ENCODE measurements at places on chromosomes 1 and 21.

DNA sequence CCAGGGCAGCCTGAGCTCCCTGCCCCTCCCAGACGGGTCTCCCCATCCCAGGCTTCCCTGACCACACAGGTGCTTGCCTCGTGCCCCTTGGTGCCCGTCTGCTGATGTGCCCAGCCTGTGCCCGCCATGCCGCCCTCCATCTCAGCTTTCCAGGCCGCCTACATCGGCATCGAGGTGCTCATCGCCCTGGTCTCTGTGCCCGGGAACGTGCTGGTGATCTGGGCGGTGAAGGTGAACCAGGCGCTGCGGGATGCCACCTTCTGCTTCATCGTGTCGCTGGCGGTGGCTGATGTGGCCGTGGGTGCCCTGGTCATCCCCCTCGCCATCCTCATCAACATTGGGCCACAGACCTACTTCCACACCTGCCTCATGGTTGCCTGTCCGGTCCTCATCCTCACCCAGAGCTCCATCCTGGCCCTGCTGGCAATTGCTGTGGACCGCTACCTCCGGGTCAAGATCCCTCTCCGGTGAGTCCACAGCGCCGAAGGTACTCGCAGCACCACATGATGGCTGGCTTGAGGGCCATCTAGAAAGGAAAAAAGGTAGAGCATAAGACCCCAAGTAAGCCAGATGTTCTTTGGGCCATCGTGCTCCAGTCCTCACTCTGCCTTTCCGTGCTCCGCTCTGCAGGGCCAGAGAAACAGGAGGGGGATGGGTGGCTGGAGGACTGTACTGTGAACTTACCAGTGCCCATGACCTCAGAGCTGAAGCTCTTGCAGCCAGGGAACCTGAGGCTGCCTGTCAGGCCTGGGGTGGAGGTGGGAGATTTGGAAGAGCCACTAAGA, 1.4 kb downstream of the ADORA1 start:
- peak; percentile 88 for DNase-seq

GRCh38 chr1:114997510-114998289, 31.9 kb upstream of the TSHB start:
- DNase-seq = no peak

GRCh38 chr1:206538086-206538770, 30.9 kb downstream of the RASSF5 start:
- no peak for DNase-seq

DNA sequence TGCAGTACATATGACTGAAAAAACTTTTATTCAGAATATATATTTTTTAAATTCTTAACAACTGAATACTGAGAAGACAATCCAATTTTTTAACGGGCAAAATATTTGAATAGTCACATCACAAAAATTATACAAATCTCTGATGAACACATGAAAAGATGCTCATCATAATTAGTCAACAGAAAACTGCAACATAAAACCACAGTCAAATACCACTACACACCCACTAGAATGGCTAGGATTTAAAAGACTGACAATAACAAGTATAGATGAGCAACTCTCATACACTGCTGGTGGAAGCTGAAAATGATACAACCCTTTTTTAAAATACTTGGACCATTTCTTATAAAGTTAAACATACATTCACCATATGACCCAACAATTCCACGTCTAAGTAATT, 87.7 kb upstream of the TNFSF4 start:
- no peak for DNase-seq

DNA sequence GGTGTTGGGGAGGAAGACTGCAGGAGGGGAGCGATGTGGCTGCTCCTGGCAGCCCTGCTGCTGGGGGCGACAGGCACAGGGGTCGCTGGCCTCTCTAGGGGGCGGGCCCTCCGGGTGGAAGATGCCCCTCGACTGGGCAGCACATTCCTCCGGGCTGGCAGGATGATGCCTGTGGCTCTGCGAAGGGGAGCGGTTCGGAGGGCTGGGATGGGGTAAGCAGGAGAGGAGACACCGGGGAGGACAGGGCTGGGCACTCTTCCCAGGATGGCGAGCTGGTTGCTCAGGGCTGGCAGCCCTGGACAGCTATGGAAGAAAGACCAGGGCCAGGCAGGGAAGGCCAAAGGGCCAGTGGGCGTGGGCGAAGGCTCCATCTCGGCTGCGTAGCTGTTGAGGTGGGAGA, 12.8 kb downstream of the HEYL start:
- no peak for DNase-seq

DNA sequence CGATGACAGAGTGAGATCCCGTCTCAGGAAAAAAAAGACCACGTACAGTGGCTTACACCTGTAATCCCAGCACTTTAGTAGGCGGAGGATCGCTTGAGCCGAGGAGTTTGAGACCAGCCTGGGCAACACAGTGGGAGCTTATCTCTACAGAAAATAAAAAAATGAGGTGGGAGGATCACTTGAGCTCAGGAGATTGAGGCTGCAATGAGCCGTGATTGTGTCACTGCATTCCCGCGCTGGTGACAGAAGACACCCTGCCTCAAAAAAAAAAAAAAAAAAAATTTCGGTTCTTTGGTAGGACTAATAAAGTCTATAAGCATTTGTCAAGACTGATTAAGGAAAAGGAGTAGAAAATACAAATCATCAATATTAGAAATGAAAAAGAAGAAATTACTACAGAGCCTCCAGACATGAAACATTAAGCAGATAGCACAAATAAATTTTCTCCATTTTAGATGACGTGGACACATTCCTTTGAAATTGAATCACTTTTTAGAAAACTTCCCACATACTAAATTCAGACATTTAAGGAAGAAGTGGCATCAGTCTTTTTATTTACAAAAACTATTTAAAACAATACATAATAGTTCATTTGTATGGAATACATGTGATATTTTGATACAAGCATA, 30.4 kb downstream of the MORC3 start:
- DNase-seq = no peak

DNA sequence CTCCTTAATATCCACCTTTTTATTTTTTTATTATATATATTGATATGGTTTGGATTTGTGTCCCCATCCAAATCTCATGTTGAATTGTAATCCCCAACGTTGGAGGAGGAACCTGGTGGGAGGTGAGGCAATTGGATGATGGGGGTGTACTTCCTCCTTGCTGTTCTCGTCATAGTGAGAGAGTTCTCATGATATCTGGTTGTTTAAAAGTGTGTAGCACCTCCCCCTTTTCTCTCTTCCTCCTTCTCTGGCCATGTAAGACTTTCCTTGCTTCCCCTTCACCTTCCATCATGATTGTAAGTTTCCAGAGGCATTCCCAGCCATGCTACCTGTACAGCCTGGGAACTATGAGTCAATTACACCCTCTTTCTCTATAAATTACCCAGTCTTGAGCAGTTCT, 22.7 kb upstream of the CCSAP start:
- DNase-seq = no peak

GRCh38 chr1:17212487-17213121, 7.7 kb downstream of the PADI1 start:
- DNase-seq = no peak

DNA sequence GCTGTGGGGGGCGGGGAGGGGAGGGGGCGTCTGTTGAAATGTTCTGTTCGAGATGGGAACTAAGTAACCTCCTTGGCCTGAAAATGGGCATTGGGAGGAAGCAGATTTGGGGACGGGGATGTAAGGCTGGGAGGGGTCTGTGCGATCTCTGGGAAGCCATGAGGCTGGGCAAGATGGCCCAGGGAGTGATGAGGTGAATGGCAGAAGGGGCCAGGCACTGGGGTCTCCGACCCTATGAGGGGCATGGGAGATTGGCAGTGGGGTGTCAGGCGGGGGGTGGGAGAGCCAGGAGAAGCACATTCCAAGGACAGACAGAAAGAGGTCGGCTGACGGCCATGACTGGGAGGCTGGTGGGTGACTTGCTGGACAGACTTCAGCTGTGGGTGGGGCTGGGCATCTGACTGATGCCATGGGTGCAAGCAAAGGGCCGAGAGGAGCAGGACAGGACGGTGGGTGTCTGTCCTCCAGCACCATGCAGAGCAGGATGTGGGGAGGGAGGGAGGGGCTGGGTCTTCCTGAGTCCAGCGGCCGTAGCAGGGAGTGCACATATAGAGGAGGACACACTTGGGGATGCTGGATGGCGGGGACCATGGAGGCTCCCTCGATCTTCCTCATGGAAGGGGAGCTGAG, 30.0 kb upstream of the COL18A1 start:
- DNase-seq = peak; percentile 75

- no peak for DNase-seq
These were observed 52.9 kb downstream of the KCNC4 start for GRCh38 chr1:110262846-110263631.

DNA sequence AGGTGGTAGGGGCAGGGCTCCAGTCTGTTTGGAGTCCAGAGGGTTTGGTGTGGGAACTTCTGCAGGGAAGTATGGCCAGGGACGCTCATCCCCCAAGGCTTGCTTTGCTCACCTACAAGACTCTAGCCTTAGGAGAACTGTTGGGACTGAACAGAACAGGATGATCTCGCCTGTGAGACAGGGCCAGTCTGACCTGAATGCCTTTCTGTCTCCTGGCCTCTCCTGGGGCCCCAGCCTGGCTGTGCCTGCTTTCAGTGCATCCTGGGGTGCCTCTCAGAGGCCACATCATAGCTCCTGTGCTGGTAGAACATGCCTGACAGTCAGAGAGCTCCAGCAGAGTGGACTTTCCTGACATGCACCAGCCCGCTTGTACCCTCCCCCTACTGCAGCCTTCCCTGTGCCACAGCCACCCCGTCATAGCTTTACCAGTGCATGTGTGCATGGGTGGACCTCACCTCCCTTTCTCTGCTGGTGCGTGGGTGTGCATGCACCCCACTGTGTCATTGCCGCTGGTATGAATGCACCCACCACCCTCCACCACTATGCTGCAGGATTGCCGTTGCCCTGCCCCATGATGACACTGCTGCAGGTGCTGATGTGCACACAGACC, 165.8 kb downstream of the GIPC2 start:
- DNase-seq = no peak

DNA sequence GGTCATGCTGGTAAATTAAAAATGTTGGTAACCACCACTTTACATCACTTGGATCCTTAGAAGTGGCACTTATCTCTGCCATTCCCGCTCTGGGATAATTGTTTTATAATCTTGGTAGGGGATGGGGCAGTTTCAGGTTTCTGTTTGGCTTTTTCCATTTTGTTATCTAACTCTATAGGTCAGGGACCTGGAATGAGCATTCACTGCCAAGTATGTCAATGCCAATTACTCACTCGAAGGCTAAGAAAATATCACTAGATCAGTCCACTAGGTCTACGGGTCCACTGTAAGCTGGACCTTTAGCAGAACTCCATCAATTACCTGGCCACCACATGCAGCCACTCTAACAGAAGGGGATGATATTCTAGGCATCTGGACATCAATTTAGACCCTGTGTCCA, 4.5 kb upstream of the DIP2A start:
- no peak for DNase-seq

GRCh38 chr1:167524651-167525050, 6.3 kb upstream of the CD247 start:
- no peak for DNase-seq

DNA sequence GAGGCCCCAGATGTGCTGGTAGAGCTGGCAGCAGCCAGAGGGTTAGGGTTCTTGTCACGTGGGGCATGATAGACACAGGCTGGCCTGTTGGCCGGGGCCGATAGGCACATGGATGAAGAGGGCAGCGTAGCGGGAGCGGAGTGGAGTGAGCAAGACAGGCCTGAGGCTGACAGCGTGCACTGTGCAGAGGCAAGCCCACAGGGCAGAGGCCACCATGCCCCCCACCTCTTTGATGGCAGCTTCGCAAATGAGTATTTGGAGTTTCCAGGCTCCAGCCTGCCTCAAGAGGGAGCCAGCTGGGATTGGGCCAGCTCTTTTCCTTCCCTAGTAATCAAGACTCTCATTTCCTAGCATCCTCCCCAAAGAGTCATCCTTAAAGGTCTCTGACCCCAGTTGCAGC, 43.5 kb downstream of the TMCC2 start:
- DNase-seq = no peak

GRCh38 chr21:32415451-32416398, 3.2 kb downstream of the EVA1C start:
- no peak for DNase-seq

GRCh38 chr1:4048076-4048475, 148.0 kb upstream of the C1orf174 start:
- DNase-seq = peak; percentile 87

DNA sequence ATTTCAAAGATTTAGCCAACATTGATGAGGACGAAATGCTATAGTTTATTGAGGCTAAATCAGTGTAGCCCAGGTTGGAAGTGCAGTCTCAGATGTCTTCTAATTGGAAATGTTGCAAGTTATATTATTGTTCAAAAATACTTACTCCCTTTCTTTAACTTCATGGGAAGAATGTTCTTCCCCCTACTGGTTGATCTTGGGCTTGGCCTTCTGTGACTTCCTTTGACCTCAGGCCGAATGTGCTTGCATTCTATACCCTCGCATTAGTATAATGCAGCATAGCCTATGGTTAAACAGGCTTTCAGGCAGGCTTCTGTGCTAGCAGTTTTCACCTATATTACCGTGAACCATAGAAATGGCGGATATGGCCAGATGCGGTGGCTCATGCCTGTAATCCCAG, 77.3 kb downstream of the RPE65 start:
- no peak for DNase-seq

DNA sequence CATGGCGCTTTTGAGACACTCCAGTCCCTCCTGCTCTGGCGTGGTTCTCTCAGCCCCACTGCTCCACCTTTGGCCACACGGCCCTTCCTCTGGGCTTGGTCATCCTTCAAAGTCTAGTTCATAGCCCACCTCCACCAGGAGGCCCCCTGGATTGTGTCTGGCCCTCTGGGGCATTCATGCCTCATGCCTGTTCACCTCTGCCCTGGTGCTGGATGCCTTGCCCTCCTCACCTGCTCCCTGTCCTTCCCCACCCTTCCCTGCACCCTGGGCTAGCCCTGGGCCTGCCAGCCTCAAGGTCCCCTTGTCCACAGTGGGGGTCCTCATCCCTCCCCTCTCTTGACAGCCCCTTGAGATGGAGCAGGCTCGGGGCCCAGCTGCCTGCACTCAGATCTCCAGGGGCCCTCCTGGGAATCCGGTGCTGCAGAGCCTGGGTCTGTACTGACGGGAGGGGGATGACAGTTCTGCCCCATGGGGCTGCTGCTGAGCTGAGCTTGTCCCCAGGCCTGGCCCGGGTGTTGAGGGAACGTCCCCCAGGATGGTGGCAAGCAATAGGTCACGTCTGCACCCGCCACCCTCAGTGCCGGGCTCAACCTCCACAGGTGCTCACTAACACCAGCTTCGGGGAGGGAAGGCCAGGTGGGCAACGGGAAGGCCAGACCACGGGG, 18.4 kb downstream of the PRXL2B start:
- peak; percentile 84 for DNase-seq

- DNase-seq = no peak
These were observed 4.9 kb upstream of the ATXN7L2 start for GRCh38 chr1:109478806-109479205.

GRCh38 chr1:84000196-84000885, 1.4 kb upstream of the TTLL7 start:
- no peak for DNase-seq

GRCh38 chr1:41983451-41983850, 64.7 kb upstream of the HIVEP3 start:
- no peak for DNase-seq

DNA sequence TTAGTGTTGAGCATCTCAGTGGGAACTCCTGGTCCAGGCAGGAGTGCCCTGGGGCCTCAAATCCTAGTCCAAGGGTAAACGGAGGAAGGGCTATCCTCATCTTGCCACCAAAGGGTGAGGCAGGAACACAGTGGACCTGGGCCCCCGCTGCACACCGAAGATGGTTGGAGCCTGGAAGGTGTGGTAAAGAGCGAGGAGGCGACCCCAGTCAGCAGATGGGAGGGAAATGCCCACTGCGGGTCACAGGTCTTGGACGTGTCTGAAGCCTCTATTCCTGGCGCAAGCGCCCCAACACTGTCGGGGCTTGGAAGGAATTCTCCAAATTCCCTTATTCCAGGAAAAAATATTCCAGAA, 38.5 kb upstream of the SYNC start:
- DNase-seq = no peak
